Stomach (tissue), 19 donors: ENCODE measurements at places on chromosomes 5 and 9. TPM values are rescaled to one million over a fixed set of nuclear protein-coding genes. Genes with fewer than 3 reads are reported as not detected.
A peak's percentile ranks its signal among the peaks of the same experiment; 100 is the strongest.

Gene C5orf24
- total RNA-seq, result 43.9 TPM

Gene CHSY3
- total RNA-seq, result 6.1 TPM

Gene AQP7
- 3.9 TPM for total RNA-seq

Gene FOXI1
- not detected for total RNA-seq

Gene BRINP1
- total RNA-seq, result 1.1 TPM

Gene CDKN2A
- 47.3 TPM for total RNA-seq

DNA sequence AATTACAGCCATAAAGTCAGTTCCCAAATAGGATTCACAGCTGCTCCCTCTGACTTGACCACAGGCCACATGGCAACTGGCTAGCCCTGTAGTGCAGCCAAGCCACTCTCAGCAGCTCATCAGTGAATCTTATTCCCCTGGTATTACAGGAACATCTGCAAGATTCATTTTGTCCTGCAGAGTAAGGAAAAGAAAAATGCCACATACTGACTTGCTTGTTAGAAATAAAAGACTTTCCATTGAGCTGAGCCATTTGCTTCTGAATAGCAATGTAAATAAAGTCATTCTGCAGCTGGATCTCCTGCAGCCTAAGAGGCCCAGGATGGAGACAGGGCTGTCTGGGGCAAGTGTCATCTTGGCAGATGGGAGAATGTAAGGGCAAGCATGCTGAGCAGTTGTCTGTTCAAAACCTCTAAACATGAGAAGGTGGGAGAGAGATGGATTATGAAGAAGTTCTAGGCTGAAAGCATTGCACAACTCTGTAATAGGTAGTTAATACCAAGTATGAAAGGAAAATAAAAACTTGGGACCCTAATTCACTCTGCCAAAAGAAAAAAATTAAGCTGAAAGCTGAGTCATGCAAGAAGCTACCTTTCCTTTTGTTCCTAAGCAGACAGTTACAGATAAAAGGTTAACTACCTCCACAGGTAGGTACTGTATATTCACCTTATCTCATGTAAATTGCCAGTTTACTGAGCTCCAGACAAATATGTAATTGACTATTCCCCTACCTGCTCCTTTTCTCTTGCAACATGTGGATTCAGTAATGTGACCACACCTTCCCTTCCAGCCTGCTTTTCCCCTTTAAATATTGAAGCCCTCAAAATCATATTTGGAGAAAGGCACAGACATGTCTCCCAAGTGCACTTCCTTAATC lies 244.4 kb upstream of the RAI14 start:
- DNase-seq, result no peak

- DNase-seq, result no peak
These were observed 80.2 kb downstream of the OSTF1 start for GRCh38 chr9:75168270-75169178.

- DNase-seq, result no peak
These were observed 69.3 kb downstream of the SGCD start for GRCh38 chr5:156396063-156396829.

- no peak for DNase-seq
These were observed 933.6 kb downstream of the CDH12 start for GRCh38 chr5:21919414-21920022.

DNA sequence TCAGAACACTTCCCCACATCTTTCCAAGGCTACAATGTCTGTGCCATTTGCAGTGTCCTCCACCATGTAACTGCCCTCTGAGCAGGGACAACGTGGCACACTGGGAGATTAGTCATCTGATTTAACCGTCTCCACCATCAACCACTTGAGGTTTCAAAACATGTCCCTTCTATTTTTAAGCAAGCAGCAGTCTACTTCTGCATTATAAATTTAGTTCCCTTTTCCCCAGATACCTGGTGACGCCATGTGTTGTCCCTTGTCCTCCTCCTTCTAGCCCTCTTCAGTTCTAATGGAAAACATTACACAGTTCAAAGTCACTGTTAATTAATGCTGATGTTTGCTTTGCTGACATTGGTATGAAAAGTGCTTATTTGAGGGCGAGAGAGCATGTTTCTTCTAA lies 52.8 kb downstream of the ATP10B start:
- peak; percentile 32 for DNase-seq

DNA sequence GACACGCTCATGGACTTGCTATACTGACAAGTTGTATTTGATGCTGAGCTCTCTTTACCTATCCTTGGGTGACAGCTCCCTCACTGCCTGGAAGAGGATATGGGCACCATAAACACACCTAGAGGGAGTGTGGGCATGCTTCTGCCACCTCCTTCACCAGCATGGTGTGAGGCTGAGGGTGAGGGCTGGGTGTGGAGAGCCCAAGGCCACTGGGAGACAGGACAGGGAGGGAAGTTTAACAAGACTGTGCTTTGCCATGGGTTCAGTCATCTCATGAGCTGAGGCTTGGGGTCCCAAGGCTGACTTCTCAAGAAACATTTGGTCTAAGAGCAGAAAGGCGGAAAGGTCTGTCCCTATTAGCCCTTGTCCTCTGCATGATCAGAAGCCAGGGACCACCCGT lies 93.6 kb upstream of the ANKRD55 start:
- no peak for DNase-seq

- no peak for DNase-seq
These were observed 37.0 kb downstream of the ADAMTS12 start for GRCh38 chr5:33854733-33855151.

Gene TAS2R1
- not detected for total RNA-seq

Gene QRFP
- not detected for total RNA-seq

Gene GKAP1
- total RNA-seq, result 32.7 TPM

GRCh38 chr9:108271646-108272348 lies 584.0 kb downstream of the ACTL7B start:
- peak; percentile 57 for DNase-seq

GRCh38 chr5:4514067-4514648 lies 626.0 kb upstream of the ADAMTS16 start:
- DNase-seq, result no peak

Gene OLFM1
- 58.3 TPM for total RNA-seq

- DNase-seq, result no peak
These were observed 586.9 kb downstream of the RAB3C start for GRCh38 chr5:59169768-59170150.

Gene MAMDC2
- total RNA-seq, result 27.8 TPM

DNA sequence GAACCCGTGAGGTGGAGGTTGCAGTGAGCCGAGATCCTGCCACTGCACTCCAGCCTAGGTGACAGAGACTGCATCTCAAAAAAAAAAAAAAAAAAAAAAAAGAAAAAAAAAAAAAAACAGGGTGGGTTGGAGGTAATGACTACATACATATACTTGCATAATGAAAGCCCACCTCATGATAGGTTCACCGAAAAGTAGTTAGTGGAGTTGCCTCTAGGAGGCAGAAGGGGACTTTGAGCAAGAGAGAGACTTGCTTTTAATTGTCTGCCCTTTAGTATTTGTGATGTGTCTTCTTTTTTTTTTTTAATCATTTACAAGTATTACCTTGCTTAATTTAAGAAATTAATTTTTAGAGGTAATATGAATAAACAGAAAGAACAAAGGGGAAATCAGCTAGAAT lies 99.8 kb downstream of the PPARGC1B start:
- DNase-seq, result no peak

DNA sequence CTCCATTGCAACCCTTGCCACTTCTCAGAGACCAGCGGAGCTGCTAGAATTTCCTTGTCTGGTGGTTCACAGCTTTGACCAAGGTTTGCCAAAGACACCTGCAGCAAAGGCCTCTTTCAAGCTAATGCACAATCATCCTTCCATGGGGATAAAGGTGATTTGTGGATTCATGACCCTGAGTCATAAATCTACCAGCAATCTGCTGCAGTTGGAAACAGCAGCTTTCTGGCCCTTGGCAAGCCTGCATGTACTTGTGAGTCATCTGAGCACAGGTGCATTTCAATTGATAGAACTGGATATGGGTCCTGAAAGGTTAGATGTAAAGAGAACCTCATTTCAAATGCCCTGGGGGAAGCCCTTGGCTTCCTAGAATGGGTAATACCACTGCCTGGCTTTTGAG lies 21.6 kb upstream of the TCF7 start:
- DNase-seq, result peak; percentile 55

Gene GFI1B
- total RNA-seq, result not detected

DNA sequence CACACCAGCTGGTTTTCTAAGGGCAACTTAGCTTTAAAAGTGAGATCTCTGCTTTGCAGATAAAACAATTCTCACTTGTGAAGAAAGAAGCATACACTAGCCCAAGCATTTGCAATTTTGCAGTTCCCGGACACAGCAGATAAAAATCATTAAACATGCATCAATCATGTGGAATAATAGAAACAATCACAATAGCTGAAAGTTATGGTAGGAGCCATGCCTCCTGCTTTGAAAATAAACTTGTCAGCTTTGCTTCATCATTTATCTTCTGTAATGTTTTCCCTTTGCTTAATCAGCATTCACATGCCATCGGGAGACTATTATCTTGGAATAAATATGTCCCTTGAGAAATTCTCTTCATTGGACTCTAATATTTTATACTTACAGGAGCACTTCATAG lies 60.3 kb upstream of the DAB2 start:
- DNase-seq, result no peak

- no peak for DNase-seq
These were observed 284.4 kb downstream of the PIK3R1 start for GRCh38 chr5:68499987-68500386.

DNA sequence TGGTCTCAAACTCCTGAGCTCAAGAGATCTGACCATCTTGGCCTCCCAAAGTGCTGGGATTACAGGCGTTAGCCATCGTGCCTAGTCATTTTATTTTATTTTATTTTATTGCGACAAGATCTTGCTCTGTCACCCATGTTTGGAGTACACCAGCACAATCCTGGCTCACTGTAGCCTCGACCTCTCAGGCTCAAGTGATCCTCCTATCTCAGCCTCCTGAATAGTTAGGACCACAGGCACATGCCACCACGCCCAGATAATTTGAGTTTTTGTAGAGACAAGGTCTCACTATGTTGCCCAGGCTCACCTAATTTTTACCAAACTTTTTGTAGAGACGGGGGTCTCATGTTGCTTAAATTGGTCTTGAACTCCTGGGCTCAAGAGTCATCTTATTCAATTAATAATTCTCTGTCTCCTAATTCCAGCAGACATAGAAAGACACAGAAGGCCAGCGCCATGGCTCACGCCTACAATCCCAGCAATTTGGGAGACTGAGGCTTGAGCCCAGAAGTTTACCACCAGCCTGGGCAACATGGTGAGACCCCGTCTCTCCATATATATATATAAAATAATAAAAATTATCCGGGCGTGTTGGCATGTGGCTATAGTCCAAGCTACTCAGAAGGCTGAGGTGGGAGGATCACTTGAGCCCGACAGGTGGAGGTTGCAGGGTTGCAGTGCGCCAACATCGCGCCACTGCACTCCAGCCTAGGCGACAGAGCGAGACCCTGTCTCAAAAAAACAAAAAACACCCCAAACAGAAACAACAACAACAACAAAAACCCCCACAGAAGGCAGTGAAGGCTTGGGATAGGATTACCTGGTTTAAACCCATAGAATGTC lies 1.0 kb upstream of the UBAP1 start:
- DNase-seq, result peak; percentile 5

DNA sequence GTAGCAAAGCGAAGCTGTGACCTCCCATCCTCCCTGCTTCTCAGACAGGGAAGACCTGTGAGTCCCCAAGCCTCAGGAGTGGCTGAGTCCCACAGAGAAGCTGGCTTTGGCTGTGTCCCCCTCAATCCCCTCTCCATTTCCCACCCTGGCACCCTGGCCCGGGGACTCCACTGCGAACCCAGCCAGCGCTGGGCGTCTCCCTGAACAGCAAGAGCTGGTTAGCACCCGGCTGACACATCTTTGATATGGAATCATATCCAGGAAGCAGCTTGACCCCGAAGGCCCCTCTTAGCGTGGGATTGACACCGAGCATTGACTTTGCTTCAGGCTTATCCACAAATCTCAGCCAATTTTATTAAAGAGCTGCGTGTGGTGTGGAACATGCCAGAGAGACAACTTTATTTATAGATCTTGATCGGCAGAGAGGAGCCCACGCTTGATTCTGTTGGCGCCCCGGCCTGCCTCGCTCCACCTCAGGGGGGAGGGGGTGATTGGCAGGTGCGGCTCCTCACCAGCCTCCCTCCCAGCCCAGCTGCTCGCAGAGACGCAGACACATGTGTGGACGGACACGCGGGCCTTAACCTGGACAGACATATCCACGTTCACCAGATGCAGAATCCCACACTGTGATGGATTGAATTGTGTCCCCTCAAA lies 120.7 kb upstream of the MVB12B start:
- DNase-seq, result no peak
